ENCODE measurements at places on chromosomes 2 and 18.

DNA sequence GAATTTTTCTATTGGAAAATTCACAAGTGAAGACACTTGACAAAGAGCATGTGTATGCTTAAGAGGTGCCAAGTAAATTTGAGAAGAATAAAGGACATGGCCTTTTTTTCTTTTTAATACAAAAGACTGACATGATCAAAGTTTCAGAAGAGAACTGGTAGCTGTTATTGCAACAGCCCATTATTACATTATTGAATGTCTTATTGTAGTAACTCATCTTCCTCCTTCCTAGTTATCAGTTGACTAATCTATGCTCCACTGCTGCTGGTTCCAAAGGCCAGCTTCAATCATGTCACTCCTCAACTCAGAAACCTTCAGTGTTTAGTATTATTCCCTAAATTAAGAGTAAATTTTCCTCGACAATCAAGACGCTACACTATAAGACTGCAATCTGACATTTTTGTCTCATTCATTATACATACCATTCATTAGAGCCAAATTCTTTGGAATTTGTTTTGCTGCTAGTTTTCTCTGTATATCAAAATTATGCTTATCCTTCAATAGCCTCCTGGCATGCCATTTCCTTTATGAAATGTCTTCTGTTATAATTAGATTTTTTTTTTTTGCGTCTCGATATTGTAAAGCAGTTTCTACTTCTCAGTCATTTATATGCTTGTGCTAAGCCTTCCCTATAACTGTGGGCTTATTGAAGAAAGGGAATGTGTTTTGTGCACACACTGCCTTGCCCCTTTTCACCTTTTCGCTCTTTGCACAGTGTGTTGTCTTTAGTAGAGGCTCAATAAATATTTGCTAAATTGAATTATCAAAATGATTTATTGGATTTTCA, 27.9 kb downstream of the ITGA4 start:
- DNase-seq, result no peak

DNA sequence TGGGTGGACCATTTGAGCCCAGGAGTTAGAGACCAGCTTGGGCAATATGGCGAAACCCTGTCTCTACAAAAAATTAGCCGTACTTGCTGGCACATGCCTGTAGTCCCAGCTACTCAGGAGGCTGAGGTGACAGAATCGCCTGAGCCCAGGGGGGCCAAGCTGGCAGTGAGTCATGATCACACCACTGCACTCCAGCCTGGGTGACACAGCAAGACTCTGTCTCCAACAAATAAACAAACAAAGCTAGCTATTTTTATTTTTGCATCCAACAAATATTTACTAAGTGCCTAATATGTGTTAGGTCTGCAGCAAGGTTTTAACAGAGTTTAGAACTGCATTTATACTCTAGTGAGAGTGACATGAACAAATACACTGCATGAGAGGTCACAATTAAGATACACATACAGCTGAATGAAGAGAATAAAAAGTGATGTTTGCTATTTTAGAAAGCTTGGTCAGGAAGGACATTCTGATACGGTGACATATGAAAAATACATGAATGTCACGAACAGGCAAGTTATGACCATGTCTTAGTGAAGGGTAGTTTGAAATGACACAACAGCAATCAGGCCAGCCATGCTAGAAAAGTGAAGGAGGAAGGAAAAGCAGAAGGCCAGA, 83.2 kb upstream of the FRZB start:
- no peak for DNase-seq

DNA sequence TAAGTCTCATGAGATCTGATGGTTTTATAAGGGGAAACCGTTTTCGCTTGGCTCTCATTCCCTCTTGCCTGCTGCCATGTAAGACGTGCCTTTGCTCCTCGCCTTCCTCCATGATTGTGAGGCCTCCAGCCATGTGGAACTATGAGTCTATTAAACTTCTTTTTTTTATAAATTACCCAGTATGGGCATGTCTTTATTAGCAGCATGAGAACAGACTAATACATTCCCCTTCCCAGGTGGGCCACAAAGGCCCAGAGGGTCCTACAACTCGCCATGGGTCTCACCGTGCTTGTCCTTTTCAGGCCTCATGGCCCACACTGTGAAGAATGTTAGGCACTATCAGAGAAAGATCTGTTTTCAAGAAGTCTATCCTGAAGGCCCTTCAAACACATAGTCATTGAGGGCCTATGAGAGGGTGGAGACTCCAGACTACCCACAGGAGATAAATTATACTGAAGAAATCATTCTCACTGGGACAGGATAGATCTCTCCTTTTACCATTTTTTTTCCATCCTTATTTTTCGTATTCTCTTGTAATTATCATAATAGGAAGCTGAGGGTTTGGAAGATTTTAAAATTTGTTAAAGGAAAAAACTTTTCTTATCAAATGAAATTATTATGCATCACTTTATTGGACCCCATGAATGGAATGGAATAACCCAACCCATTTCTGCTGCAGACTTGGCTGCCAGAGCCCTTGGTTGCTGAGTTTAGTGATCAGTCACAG, 91.0 kb upstream of the MSH2 start:
- DNase-seq, result no peak

DNA sequence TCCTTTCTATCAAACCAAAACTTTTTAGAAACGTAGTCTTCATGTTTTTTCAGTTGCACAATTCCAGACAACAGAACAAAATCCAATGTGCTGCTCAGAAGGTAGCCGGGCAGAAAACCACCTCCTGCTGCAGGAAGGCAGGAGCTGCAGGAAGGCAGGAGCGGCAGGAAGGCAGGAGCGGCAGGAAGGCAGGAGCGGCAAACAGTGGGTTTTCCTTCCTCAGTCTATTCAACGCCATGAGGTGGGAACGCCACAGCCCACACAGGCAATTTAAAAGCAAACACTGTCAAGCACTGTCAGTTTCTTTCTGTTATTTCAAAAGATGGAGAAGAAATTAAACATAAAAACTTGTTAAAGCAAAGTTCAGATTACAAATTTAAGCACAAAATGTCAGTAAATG, 601.2 kb upstream of the SALL3 start:
- DNase-seq, result no peak

GRCh38 chr2:167686691-167687090, 560.7 kb downstream of the STK39 start:
- no peak for DNase-seq
